CD4-positive, CD25-positive, alpha-beta regulatory T cell (primary cell): ENCODE measurements at places on chromosomes 5 and 9.

- no peak for DNase-seq
These were observed 104.5 kb downstream of the NDFIP1 start for GRCh38 chr5:142213077-142213476.

DNA sequence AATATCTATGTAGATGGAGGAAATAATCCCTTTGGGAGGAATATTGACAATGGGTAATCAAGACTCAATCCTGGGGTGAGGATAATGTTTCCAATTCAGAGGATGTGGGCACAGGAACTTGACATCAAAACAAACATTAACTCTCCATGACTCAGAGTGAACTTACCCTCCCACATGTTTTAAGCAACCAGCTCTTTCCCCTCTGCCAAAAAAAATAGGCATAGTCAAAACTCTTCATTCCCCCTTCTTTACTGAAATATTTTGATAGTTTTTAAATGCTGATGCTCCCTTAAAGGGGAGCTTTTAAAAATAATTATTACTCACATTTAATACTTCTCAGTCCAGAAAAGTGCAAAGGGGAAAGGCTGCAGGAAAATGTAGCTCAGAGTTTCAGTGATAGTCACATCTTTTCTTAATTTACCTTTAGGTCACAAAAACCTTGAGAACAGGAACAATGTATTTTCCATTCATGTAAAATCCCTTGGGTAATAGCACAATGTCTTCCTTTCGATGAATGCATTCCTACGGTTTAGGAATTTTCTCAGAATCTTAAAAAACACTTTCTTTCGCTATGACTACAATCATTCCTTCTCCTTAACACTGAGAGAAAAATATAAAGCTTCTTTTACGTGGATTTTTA is 298.4 kb upstream of the GRAMD2B start:
- no peak for DNase-seq

GRCh38 chr5:3852161-3852916 is 256.7 kb downstream of the IRX1 start:
- DNase-seq, result no peak

- no peak for DNase-seq
These were observed 3.8 kb downstream of the TMEM8B start for GRCh38 chr9:35832814-35833213.

DNA sequence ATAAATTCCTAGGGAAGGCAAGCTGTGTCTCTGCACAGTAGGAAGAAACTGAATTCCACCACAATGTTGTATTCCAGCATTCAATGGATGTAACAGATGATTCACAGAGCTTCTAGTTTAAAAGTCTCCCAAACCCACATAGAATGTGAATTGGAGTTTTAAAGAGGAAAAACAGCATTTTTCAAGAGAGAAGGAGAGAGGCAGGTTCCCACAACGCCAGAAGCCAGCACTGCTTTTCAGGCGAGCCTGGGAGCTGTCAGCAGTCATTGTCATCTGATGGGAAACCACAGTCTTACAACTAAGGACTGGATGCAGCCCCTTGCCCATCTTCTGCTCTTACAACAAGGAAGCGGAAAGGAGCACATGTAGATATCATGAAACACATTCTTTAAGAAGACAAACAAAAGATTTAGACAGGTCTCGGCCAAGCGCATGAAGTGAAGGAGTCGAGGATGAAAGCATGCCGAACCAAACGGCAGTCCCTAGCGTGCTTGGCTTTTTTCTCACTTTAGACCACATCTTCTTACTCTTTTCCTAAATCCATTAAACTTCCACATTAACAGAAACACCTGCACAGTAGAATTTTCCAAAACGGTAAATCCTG is 638 bp downstream of the DIRAS2 start:
- DNase-seq, result no peak

GRCh38 chr9:77697238-77697984 is 49.3 kb upstream of the GNA14 start:
- DNase-seq, result no peak

DNA sequence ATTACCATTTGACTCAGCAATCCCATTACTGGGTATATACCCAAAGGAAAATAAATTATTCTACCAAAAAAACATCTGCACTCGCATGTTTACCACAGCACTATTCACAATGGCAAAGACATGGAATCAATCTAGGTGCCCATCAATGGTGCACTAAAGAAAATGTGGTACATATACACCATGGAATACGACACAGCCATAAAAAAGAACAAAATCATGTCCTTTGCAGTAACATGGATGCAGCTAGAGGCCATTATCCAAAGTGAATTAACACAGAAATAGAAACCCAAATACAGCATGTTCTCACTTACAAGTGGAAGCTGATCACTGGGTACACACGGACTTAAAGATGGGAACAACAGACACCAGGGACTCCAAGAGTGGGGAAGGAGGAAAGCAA is 2.1 kb downstream of the CDC23 start:
- DNase-seq, result no peak

DNA sequence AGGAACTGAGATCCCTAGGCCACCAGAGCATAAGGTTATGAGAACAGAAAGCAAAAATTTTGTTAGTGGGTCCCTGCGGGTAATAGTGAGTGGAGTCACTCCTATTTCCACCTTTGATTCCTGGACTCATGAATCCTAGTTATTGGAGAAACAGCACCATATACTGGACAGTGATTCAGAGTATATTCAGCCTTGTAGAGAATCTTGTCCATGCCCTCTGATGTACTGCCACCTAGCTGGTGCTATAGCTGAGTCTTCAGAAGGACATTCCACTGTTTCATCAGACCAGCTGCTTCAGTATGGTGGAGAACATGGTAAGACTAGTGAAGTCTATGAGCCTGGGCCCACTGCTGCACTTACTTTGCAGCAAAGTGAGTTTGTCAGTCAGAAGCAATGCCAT is 25.0 kb upstream of the ITGA2 start:
- DNase-seq, result no peak

DNA sequence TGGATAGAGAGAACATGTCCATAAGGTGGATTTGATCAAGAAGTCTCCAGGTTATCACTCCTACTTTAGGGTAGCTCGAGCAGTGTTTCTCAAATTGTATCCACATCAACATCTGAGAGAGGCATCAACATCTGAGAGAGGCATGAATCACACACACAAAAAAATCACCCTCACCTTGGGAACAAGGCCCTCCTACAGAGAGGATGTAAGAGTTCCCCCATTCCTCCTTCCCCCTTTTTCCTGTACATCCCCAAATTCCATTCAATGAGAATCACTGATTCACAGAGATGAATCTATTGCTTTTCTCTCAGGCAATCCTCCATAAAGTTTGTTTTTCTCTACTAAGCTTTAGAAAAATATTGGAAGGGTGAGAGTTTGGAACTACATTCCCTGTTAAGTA is 233.4 kb upstream of the CDH6 start:
- no peak for DNase-seq

GRCh38 chr5:153096381-153096780 is 394.1 kb upstream of the GRIA1 start:
- no peak for DNase-seq

DNA sequence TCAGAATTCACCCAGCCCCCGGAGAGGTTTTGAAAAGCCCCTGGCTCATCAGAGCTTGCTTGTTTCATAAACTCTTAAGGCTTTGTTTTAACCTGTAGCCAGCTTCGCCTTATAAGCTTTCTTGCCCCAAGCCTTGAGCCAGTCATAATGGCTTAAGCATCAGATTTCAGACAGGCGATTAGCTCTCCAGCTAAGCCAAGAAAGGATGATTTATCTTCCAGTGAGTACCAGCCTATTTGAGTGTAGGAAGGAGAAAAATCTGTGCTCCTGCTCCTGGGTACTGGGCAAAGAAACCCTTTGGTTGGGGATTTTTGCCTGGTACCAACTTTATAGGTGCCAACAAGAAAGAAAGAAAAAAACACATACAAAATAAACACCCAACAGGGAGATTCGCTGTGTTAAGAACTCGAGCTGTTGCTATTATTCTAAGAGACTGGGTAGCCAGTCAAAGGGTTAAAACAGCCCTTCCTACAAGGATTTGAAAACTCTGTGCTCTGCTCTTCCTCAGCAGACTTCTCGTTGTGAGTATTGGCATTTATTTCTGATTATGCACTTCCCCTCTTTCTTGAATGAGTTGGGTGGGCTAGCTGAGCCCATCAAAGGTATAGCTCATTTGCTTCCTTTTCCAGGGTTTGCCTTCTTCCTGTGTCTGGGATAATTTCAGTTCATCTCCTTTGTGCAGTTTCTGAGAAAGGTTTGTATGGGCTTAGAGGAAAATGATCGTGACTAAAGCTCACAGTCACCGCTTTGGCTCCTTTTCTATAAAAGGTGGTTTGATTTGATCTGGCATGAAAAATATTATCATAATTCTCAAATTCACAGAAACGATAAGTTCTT is 157.2 kb upstream of the DMRT1 start:
- DNase-seq, result no peak

DNA sequence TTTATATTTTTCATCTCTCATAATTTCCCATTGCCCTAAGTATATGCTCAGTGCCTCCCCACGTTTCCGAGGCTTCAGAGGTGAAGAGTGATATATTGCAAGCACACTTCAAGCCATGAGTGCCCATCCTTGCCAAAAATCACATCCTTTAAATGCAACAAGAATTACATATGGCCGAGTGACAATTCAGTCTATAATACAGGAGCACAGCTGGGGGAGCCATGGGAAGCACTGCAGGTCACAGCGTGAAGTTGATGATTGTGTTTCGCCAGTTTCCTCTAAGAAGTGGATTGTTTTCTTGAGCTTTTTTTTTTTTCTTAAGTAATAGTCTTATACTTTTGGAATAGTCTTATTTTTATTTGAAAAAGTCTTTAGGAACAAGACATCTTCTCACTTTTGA is 61.1 kb downstream of the MTRR start:
- no peak for DNase-seq

DNA sequence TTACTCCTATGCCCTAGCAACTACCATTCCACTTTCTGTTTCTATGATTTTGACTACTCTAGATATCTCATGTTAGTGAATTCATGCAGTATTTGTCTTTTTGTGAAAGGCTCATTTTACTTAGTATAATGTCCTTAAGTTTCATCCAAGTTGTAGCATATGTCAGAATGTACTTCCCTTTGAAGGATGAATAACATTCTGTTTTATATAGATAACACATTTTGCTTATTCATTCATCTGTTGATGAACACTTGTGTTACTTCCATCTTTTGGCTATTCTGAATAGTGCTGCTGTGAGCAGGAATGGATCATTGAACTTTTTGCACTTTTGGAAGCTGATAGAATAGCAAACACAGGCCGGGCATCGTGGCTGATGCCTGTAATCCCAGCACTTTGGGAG is 140.2 kb upstream of the MYO10 start:
- DNase-seq, result no peak

- DNase-seq, result no peak
These were observed 1.5 kb downstream of the LRRTM2 start for GRCh38 chr5:138873466-138874221.

GRCh38 chr9:89999534-90000370 is 394.9 kb downstream of the GADD45G start:
- no peak for DNase-seq

- no peak for DNase-seq
These were observed 83.0 kb downstream of the ISL1 start for GRCh38 chr5:51466214-51466613.

- no peak for DNase-seq
These were observed 47.7 kb downstream of the LHFPL2 start for GRCh38 chr5:78600687-78601414.

DNA sequence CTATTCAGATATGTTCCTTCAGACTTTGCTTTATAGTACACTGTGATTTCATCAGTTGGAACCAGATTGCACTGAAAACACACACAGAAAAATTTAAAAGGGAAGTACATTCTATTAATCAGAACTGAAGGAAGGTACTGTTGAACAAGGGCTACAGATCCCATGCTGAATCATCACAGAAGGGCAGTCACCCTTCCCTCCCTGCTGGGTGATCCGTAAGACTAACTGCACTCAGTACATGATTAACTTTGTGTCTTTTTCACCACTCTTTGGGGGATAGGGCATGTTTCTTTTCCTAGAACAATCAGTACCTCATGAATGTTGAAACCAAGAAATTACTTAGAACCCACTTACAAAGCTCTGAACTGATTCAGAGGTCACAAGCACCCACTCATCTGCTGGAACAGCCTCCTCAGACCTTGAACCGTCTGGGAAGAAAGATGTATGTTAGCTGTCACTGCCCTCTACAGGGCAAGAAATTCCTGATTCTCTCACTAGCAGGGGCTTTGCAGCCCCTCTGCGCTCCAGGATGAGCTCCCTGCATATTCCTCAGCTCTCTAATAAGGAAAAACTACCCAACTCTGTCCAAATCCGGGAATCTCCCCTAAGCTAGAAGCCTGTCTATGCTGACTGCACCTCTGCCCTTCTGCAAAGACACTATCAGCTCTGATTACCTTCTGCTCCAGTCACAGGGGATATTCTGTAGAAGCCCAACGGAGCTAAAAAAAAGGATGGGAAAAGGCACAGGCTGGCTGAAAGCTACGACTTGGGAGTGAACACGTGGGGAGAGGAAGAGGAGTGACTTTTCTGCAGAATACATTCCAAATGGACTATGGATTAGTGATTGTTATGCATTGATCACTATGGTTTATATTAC is 51.0 kb downstream of the IARS1 start:
- no peak for DNase-seq

DNA sequence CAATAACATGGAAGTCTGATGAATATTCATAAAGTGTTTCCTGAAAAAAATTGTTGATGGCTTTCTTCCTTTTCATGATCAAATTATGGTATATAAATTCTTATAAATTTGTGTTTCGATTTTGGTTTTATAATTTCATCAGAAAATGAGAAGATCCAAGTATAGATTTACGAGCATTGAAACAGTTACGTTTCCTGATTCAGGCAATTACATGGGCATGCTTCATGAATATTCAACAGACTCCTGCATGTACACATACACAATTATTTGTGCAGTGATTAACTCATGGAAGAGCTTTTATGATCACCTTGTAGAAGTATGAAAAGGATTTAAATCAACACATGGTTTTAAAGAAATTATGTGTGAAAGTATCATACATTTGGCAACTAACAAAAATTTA is 136.7 kb downstream of the MPDZ start:
- DNase-seq, result no peak
